ENCODE measurements at places on chromosomes 6 and 20.

DNA sequence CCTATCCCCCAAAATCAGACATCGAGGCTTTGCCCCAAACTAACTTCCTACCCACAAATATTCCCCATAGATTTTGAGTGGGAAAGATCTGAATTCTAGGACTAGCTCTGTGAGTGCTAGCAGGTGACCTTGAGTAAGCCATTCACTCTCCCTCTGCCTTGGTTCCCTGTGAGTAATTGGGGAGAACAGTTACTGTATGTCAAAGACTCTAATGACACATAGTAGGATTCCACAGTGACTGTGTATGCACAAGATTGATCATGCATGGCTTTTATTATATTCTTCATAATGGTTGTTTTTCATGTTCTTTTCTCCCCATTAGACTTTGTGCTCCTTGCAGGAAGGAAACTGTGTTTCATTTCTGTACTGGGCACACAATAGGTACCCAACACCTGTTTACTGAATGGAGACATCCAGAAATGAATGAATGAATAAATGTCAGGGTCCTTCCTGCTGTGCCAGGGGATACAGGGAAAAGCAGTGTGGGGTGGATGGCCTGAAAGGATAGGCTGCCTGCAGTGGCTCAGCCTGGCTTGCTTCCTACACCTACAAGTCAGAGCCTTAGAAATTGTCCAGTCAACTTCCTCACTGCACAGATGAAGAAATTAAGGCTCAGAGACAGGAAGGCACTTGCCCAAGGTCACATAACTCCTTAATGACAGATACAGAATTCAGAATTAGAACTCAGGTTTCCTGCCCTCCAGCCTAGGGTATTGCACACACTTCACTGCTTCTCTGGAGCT is 901 bp upstream of the TMEM151B start:
- DNase-seq: no peak

DNA sequence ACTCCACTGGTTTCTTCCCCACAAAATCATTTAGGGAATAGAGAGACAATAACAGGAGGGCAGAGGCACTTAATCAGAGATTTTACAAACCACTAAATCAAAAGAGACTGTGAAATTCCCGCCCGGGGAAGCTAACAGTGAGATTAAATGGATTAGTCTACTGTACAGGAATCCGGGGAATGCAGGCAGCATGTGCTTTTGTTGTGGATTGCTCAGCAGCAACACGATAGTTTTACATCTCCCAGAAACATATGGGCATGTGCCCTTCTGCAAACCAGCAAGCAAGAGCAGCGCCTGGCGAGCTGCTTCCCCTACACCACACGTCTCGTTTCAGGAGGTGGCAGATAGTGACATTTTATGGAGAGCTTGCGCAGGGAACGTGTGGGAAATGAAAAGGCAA is 382.3 kb downstream of the CD83 start:
- no peak for DNase-seq

DNA sequence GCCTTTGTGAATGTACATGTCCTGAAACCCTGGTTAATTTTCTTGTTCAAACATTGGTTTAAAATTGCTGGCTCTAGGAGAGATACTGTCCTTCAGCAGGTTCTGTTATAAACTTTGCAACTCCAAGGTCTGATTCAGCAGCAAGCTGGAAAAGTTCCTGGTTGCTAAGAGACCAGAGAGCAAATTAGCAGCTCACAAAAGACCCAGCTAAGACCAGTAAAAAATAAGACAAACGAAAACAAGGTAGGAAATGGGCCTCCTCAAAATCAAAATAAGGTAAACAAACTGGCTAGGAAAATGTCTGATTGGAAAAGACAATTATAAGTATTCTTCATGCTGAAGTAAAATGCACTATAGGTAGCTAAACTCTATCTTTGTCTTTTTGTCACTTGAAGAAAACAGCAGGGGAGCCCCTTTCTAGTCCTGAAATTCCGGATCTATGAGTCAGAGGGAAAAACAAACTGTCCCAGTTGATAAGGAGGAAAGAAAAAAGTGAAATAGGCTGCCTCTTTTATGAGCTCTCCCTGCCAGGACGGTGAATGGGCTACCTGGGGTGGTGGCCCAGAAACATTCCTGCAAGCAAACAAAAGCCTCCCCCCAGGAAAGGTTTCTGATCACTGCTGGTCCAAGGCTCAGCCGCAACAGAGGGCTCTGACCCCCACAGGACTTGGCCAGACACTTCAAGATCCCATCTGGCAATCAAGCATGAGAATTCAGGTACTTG is 41.6 kb downstream of the UNC5CL start:
- peak; percentile 28 for DNase-seq

GRCh38 chr6:76644231-76644630 is 571.8 kb upstream of the IMPG1 start:
- DNase-seq: no peak

- DNase-seq: no peak
These were observed 29.0 kb downstream of the HDGFL1 start for GRCh38 chr6:22598339-22598738.

- DNase-seq: no peak
These were observed 32.9 kb downstream of the SLC17A4 start for GRCh38 chr6:25787428-25787827.

DNA sequence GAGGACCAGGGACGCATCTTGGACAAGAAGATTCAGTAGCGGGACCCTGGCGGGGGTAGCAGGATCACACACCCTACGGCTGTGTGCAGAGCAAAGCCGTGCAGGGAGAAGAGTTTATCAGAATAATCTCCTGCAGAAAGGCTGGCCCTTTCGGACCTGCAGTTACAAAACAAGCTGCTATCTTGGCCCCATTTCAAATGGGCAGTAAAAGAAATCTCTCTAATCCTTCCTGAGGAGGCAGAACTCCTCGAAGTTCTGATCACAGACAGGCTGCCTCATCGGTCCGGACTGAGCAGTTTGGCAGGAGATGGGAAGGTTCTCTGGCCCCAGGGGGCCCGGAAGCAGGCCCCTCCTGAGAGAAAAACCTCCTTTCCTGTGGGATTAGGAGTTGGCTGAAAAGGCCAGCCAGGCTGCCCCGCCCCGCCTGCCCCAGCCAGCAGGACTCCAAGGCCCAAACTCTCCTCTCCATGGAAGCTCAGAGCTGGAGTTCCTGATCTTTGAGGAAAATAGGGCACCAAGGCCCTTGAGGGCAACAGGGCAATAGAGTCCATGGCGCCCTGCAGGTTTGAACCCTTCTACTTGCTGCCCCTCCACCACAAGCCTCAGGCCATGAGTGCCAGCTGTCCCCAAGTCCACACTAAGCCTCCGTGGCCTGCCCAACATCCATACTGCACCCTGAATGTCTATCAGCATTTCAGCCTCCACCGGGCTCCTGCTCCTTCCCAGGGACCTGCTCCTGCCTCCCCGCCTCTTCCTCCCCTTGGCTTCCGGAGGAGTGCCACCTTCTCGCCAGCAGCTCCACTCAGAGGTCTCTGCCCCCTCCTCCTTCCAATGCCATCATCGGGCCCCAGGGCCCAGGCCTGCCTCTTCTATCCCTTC is 141.3 kb downstream of the PREX1 start:
- no peak for DNase-seq

DNA sequence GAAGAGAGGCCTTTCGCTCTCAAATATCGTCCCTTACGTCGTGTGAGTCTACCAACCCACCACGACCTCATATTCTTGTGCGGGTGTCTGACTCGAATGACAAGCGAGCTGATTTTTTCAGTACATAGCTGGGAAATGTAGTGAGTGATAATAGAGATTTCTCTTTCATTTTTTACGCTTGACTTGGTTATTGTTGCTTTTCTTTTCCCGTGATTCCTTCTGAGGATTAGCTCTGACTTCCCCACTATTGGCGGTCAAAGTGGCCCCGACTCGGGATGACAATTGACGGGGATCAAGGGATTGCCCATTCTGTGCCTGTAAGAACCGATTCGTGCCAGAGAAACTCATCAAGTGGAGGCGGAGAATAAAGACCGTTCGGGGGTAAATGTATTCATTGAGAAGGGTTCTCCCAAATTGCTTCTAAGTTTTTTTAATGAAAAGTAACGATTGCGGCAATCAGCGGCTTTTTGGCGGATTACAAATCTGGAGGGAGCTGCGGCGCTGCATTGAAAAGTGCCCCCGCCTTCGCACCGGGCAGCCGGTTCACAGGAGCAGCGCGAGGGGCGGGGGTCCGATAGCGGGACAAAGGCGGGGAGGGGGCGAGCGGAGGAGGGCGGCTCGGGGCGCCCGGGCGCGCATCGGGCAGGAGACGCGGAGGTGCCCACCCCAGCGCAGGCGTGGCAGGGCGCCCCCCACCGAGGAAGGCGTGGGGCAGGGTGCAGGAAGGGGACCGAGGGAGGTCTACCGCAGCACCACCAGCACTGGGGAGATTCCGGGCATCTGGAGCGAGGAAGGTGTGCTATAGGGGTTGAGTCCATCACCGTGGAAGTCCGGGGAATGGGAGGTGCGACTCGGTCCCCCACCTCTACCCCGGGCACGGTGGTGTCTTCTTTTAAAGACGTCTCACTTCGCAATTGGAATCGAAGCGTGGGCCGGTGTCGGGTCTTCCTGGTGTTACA is 44.5 kb upstream of the OSTM1 start:
- DNase-seq: no peak

DNA sequence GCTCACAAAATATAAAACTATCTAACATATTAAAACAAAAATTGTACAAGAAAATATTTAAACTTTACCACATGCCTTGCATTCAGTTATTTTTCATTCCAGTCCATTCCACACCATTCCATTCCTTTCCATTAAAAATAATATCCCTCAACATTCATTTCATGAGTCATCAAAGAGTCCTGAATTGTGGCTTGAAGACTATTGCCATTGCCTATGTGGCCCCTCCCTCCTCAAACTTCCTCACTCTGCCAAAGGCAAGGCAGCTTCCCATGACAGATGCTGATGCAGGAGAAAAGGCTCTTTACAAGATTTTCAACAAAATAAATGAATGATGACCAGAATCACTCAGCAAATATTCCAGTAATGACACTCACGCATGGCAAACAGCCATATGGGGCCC is 31.7 kb downstream of the IL20RA start:
- no peak for DNase-seq

GRCh38 chr6:167817729-167818128 is 9.0 kb upstream of the AFDN start:
- no peak for DNase-seq

DNA sequence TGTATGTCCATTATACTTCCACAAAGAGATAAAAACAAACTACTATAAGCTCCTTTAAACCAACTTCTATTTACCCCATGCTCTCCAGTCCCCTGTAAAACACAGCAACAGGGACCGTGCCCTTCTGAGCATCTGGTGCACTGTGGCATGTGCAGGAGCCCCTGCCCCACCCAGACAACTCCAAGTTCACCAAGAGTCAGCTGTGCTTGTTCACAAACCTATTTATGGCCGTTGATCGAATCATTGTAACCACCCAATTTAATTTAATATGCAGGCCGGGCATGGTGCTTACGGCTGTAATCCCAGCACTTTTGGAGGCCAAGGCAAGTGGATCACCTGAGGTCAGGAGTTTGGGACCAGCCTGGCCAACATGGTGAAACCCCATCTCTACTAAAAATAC is 13.7 kb upstream of the BLCAP start:
- DNase-seq: no peak

DNA sequence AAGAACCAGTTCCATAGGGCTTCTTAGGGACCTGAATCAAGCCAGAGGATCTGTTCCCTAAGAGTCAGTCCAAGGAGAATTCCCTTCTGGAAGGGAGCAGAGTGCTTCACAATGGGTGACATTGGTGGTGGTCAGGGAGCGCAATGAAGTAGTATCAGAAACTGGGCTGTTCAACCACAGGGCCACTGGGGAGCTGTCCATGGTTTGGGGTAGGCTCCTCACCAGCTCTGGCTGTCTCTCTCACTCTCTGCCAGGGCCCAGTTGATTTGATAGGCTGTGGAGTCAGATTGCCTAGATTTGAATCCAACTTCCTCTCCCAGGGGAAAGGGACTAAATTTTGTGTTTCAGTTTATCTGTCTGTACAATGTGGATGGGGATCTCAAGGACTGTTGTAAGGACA is 36.7 kb upstream of the CHD6 start:
- peak; percentile 43 for DNase-seq

GRCh38 chr20:50510706-50511542 is 741 bp downstream of the PTPN1 start:
- DNase-seq: peak; percentile 33

DNA sequence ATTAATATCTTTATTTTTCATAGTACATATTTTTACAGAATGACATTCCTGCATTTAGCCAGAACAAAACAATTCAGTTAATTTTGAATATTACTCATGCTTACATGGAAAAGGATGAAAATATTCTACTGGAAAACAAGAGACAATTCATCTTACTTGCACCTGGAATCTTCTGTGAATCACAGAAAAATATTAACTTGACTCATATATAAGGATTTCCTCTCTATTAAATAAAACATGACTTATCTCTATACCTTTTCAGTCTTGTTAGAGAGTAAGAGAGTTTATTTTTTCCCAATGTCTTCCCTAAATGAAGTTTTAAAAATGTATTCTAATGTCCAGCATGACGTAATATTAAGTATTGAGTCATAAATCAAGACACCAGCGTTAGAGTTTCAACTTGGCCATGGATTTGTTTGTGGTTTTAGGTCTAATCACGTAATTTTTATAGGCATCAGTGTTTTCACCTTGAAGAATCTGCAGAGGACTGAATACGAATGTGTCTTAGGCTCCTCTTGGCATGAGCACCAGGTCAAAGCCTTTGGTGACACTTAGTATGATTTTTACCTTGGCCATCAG is 445.1 kb upstream of the JAG1 start:
- DNase-seq: no peak

GRCh38 chr20:51208162-51208561 is 185.3 kb upstream of the KCNG1 start:
- DNase-seq: no peak

DNA sequence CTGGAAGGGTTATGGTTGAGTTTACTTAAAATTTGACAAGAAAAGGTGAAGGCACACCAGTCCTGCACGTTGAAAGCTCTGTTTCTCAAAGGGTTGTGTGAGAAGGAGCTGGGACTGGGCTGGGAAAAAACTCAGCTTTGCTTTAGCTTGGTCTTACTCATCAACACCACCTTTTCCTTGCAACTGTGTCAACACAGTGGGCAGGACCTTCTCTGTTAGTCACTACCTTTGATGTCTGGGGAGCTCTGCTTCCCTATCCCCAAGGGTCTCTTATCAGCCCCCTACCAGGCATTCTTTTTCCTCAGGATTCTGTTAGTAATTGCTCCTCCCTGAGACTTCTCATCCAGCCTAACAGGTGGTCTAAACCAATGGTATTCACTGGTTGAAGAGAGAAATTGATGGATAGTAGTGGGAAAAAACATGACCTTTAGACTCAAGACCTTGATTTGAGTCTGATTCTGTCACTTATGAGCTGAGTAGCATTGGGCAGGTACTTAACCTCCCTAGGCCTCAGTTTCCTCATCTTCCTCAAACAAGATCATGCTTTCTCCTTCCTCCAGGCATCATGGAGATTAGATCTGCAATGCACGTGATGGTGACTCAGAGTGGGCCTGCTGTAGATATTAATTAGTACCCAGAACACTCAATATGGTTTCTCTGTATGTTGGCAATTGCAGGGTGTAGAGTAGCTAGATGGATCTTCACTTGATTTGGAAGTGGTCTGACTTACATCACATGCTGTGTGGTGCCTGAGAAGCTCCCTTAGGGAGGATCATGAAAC is 17.2 kb upstream of the FOXA2 start:
- no peak for DNase-seq

Measured in endothelial cell (in vitro differentiated cells).